ENCODE measurements at places on chromosomes 11 and 22.

DNA sequence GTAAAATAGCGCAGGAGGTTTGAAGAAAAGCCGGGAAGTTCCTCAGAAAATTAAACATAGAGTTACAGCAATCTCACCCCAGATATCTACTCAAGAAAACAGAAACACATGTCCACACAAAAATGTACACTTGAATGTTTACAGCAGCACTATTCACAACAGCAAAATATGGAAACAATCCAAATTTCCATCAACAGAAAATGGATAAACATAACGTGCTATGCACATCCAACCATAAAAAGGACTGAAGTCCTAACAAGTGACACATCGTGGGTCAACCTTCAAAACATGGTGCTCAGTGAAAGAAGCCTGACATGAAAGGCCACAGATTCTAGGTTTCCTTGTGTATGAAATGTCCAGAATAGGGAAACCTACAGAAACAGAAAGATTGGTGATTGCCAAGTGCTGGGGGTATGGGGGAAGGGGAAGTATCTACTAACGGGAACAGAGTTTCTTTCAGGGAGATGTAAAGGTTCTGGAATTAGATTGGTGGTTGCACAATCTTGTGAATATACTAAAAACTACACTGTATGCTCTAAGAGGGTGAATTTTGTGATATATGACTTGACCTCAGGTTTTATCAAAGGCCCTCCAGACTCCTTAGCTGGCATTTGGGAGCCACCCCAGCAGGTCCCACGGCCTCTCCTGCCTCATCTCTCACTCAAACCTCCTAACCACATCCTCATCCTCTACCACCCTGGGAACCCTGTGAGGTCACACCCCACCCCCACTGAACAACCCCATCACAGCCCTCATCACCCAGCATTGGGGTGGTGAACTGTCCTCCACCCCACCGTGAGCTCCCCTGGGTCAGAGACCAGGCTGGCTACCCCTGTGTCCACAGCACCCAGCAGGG is 69.2 kb upstream of the PRR5 start:
- DNase-seq: peak; percentile 8

- DNase-seq: peak; percentile 46
Observed at GRCh38 chr11:69292221-69292648, 1.7 kb upstream of the MYEOV start.

GRCh38 chr22:25566898-25567235 is 2.4 kb downstream of the GRK3 start:
- no peak for DNase-seq

- DNase-seq: no peak
Observed at GRCh38 chr11:20544603-20545237, 54.7 kb upstream of the SLC6A5 start.

DNA sequence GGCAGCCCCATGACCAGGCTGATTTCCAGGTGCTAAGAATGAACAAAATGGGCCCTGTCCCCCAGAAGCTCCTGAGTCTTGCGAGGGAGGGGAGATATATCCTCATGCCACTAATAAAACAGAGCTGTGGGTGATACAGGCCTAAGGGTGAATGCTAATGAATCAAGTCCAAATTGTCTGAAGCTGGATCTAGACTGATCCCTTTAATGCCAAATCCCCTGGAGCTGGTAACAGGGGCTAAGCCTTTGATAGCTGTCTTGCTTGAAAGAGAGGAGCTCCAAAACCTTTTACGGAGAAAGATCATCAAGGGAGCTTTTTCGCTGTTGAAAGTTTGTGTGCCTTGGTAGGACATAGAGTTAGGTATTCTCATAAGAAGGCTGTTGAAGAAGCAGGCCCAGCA is 79.7 kb downstream of the PPFIBP2 start:
- no peak for DNase-seq

GRCh38 chr22:29129808-29130140 is 56.9 kb downstream of the KREMEN1 start:
- no peak for DNase-seq

DNA sequence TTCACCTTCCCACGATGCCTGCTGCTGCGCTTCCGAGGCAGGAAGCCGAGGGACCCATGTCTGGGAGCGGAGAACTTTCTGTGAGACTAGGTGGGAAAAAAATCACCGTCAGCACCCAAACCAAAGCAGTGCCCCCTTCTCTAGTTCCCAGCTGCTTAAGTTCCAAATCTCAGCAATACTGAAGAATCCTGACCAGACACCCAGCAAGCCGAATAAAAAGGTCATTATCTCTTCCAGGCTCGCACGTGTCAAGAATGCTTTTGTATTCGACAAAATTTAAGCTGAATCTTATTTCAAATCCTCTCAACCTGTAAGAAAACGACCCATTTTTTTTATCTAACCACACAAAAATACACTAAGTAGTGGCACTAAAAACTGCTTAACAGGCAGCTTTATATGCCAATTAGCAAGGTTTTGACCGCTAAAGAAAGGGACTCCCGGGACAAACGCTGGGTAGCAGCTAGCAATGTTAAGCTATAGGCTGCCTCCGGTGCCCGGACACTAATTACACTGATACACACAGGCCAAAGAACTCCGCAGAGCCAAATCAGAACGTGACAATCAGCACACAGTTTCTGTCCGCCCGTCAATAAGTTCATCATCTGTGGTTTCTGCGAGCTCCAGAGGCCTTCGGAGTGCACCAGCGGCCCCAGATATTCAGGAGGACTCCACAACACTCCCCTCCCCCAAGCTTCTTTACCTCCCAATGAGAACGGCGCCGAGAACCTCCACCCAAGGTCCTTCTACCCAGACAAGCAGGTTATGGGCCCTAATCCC is 728 bp downstream of the RPL3 start:
- DNase-seq: peak; percentile 47

DNA sequence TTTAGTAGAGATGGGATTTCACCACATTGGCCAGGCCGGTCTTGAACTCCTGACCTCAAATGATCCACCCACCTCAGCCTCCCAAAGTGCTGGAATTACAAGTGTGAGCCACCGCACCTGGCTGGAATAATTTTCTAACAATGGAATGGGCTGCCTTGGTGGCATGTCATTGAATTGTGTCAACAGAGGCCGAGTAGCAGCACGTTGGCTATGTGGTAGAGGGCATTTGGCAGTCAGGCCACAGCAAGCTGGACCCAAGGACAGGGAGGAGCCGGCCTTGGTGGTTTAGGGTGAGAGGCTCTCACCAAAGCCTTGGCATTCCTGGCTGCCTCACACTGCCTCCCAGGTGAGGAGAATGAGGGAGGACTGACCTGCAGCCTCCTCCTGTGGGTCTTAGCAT is 4.1 kb upstream of the NIPSNAP1 start:
- no peak for DNase-seq

DNA sequence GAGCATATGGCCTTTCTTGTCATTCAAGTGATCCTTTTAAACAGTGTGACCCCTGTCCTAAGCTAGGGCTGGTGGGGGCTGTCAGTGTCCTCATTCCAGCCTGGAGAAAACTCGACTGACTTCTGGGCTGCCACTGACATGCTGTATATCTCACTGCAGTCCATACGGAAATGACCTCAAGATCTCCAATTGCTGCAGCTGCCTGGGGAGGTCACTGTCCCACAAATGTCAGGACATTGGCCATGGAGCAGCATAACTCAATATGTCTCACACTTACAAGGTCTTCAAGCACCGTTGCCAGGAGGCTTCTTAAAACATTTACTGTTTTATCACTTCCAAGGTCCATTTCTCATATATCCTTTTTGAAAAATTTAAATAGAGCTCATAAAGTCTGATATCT is 27.8 kb upstream of the CSNK2A3 start:
- DNase-seq: no peak

- no peak for DNase-seq
Observed at GRCh38 chr11:87020336-87020735, 17.4 kb upstream of the TMEM135 start.

- DNase-seq: no peak
Observed at GRCh38 chr11:78161962-78162371, 22.5 kb upstream of the ALG8 start.

DNA sequence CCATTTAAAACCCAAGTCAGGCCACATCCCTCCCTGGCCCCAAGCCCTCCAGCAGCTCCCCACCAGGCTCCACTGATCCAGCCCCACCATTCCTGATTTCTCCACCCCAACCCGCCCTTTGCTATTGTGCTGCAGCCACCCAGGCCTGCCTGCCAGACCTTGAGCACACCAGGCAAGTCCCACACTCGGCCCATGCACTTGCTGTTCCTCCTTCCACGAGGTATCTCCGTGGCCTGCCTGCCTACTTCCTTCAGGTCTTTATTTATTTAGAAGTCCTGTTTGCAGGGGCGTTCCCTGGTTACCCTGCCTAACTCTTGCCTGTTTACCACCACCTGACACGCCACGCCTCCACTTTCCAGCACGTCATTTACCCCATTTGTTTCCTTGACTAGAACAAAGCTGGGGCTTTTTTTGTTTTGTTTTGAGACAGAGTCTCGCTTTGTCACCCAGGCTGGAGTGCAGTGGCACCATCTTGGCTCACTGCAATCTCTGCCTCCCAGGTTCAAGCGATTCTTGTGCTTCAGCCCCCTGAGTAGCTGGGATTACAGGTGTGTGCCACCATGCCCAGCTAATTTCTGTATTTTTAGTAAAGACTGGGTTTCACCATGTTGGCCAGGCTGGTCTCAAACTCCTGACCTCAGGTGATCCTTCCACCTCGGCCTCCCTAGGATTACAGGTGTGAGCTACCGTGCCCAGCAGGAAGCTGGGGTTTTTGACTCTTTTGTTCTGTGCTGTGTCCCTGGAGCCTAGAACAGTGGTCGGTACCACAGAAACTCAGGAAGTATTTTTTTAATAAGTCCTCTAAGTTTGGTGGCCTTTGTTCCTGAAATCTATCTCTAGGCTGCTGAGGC is 6.7 kb downstream of the CENPM start:
- DNase-seq: peak; percentile 97

- peak; percentile 96 for DNase-seq
Observed at GRCh38 chr11:118997627-118998387, at the start of gene CENATAC. Gene CENATAC (plus strand): TSS chr11:118998138. CDS start chr11:118998198, 60 bp downstream.

GRCh38 chr11:20337526-20338154 is 25.9 kb upstream of the HTATIP2 start:
- DNase-seq: no peak

GRCh38 chr11:89147229-89147628 is 30.4 kb upstream of the TYR start:
- no peak for DNase-seq

DNA sequence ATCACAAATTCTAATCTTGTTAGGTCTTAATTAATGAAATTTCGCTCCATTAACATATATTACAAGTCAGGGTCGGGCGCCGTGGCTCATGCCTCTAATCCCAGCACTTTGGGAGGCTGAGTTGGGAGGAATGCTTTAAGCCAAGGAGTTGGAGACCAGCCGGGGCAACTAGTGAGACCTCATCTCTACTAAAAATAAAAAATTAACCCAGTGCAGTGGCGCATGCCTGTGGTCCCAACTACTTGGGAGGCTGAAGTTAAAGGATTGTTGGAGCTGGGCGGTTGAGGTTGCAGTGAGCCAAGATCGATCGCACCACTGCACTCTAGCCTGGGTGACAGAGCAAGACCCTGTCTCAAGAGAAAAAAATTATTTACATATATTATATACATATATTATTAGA is 1.9 kb downstream of the TMA7B start:
- no peak for DNase-seq

GRCh38 chr22:45880091-45880715 is 96.8 kb downstream of the WNT7B start:
- no peak for DNase-seq

DNA sequence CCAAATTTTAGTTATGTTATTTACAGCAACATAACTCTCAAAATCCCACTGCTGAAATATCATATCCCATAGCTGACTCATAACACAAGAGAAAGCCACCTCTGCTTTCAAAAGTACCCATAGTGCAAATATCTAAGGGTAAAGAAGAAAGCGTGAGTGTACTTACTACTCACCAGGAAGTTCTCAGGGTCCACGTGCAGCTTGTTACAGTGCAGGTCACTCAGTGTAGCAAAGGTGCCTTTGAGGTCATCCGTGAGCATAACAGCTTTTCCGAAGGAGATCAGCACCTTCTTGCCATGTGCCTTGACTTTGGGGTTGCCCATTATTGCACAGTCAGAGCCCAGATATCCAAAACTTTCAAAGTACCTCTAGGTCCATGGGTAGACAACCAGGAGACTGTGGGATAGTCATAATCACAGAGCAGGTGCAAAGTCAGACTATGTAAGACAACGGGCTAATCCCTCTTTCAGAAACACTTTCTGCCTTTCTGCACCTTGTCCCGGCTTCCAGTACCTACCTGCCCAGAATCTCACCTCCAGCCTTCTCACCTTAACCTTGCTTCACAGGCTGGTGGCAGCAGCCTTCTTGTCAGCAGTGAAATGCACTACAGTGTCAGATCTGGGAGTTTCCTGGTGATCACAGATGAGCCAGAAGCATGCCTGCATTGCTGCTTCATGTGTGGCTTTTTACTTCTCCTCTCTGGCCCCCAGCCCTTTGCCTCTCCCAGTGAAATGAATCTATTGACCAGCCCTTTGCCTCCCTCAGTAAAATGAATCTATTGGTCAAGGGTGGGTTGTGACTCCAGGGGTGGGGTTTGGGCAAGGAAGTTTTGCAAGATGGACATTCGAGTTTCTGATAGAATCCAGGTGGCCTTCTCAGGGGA is 6.5 kb downstream of the HBG1 start:
- DNase-seq: no peak

GRCh38 chr11:2447951-2448650 is 3.3 kb downstream of the KCNQ1 start:
- DNase-seq: no peak

DNA sequence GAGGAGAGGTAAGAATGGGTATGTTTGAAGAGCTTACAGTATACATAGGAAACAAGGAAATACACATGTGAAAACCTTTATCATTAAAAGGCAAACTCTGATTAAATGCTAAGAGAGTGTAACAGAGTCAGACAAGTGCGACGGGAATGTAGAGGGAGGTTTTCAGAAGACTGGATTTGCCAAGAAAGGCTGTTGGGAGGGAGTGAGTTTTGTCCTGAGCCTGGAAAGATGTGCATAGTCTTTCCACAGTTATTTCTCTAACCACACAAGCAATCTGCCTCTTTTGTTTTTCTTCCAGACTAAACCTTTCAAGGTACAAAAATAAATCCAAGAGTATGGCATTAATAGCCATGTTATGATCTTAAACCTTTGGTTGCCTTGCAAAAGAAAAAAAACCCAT is 170.9 kb downstream of the KIRREL3 start:
- DNase-seq: no peak

GRCh38 chr11:1194977-1195681 is 27.7 kb upstream of the MUC5B start:
- no peak for DNase-seq

DNA sequence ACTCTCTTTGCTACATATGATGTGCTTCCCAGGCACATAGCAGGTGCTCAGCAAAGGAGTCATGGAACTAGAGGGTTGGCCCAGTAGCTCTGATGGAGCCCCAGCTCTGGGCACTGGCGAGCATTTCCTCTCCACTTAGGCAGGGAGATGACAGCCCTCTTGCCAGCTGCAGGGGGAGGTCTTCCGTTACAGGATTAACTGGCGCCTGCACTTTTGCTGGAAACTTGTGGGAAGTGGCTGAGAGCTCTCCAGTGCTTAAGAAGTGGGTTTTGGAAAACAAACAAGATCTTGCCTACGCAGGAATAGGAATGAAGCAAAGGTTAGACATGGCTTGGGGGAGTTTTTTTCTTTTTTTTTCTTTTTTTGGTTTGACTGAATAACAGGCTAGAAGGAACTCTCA is 75.5 kb downstream of the MICAL2 start:
- DNase-seq: no peak
